Spinal cord (tissue), 10 donors: ENCODE measurements at places on chromosomes 5 and 9. TPM values are rescaled to one million over a fixed set of nuclear protein-coding genes. Genes with fewer than 3 reads are reported as not detected.

- DNase-seq: no peak
Measured at GRCh38 chr5:142782976-142783530, 12.9 kb downstream of the ARHGAP26 start.

- DNase-seq: no peak
Measured at GRCh38 chr5:163552536-163552935, 47.1 kb downstream of the MAT2B start.

GRCh38 chr5:28822071-28822470 lies 1783.7 kb upstream of the CDH9 start:
- no peak for DNase-seq

- DNase-seq: no peak
Measured at GRCh38 chr5:144276034-144276822, 105.6 kb downstream of the KCTD16 start.

DNA sequence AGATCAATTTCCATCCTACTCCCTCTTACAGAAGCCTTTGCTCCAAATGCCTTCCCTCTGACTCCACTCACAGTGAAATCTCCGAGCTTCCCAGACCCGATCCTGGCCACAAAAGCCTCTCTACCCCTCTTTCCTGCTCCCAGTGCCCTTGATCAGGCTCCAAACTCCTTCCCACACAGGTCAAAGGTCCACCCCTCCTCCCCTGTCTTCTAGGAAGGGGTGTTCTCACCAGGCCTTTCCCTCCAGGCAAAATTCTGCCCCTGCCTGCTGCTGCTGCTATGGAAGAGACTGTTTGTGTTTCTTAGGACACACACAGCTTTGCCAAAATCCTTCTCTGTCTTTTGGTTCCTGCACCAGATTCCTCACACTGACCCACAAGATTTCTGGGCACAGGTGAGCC lies 85.8 kb upstream of the ALDH1A1 start:
- DNase-seq: no peak

GRCh38 chr5:116097301-116097700 lies 12.5 kb downstream of the COMMD10 start:
- DNase-seq: no peak

DNA sequence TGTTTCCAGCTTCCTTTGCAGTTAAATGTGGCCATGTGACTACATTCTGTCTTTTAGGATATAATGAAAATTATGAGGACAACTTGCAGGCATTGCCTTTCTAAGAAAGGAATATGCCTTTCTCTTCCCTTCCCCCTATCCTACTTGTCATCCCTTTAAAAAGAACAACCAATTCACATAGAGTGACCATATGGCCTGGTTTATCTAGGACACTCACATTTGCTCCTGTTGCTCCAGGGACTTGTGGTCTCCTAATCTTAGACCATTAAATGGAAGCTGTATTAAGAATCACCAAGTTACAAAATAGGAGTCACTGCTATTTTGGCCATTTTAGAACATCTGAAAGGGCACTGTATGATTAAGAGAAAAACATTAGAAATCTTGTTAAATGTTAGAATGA lies 520.3 kb downstream of the DTWD2 start:
- DNase-seq: no peak

GRCh38 chr5:61163905-61164304 lies 1.6 kb upstream of the SMIM15 start:
- no peak for DNase-seq

- no peak for DNase-seq
Measured at GRCh38 chr9:137048655-137049543, 2.9 kb upstream of the NPDC1 start.

The PCDHA13 gene
- total RNA-seq: 12.4 TPM

The CDX1 gene
- not detected for total RNA-seq

GRCh38 chr5:115194676-115195075 lies 25.0 kb upstream of the TRIM36 start:
- no peak for DNase-seq

DNA sequence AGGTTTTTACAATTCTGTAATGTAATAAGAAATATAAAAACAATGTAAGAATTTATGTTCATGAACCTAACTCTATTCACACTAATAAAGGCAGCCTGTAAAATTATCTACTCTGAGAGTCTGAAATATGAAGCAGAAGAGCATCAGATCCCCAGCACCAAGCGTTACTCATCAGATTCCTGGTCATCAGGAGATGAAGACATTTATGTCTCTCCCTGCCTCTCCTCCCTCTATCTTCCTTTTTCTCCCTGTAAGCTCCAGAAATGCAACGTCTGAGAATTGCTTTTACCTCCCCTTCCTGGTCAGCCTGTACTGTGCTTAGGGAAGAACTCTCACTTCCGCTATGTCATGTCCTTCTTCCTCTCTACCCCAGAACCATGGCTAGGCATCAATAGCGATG lies 114.4 kb upstream of the SLIT3 start:
- DNase-seq: no peak

The FGFR4 gene
- total RNA-seq: 3.6 TPM

- DNase-seq: no peak
Measured at GRCh38 chr5:41182666-41183065, 30.7 kb downstream of the C6 start.

DNA sequence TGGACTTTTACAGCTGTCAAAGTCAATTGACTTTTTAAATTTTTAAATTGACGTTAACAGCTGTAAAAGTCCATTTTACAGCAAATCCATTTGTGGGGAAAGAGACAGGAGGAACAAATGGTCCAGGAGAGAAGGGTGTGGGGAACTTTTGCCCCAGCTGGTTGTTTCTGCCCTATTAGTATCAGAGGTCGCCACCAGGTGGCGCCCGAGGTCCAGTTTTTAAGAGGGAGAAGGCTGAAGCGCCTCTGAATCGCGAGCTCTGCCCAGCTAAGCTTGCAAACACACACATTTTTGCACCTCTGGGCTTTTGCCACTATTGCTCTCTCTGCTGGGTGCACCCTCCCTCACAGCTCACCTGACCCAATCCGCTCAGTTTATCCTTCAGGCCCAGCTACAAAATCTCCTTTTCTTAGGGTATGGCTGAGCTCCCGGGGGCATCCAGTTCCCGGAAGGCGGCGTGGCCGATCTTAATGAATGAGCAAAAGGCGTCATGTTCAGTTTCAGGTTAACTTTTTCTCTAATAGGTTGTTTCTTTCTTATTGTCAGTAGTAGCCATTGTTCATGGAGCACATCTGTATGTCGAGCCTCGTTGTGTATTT lies 6.3 kb upstream of the TTLL11 start:
- DNase-seq: peak; percentile 58

The EPB41L4B gene
- total RNA-seq: 12.2 TPM

The ZNF367 gene
- total RNA-seq: 10.1 TPM

DNA sequence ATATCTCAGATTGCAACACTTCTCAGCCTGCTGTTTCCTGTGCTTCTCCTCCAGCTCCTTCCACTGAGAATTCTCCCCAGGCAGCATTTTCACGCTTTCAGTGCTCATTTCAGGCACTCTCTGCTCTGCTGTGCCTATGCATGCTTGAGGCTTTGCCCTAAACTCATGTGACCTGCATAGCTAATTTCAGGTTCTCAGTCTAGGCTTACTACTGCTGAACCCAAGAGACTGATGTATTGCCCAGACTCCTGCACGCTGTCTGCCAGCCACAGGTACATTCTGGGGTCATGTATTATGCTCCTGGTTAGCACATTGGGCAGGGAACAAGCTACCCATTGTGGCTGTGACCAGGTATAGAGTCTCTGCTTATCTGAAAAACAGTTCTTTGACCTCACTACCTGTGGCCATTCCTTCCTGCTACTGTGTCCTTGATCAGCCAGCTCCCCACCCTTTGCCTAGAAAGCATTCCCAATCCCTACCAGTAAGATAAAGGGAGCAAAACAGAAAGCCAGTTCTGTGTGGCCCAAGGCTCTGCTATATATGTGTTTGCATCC lies 34.7 kb downstream of the PIP5K1B start:
- DNase-seq: no peak

GRCh38 chr5:143247134-143247815 lies 156.2 kb downstream of the NR3C1 start:
- no peak for DNase-seq

The CDH9 gene
- 11.3 TPM for total RNA-seq

The MEIKIN gene
- total RNA-seq: 1.9 TPM

The SLC6A3 gene
- total RNA-seq: 12.0 TPM

- no peak for DNase-seq
Measured at GRCh38 chr9:11558043-11558442, 945.2 kb upstream of the PTPRD start.

The LEAP2 gene
- total RNA-seq: 1.8 TPM

- DNase-seq: no peak
Measured at GRCh38 chr9:132840980-132841379, 37.1 kb downstream of the AK8 start.

DNA sequence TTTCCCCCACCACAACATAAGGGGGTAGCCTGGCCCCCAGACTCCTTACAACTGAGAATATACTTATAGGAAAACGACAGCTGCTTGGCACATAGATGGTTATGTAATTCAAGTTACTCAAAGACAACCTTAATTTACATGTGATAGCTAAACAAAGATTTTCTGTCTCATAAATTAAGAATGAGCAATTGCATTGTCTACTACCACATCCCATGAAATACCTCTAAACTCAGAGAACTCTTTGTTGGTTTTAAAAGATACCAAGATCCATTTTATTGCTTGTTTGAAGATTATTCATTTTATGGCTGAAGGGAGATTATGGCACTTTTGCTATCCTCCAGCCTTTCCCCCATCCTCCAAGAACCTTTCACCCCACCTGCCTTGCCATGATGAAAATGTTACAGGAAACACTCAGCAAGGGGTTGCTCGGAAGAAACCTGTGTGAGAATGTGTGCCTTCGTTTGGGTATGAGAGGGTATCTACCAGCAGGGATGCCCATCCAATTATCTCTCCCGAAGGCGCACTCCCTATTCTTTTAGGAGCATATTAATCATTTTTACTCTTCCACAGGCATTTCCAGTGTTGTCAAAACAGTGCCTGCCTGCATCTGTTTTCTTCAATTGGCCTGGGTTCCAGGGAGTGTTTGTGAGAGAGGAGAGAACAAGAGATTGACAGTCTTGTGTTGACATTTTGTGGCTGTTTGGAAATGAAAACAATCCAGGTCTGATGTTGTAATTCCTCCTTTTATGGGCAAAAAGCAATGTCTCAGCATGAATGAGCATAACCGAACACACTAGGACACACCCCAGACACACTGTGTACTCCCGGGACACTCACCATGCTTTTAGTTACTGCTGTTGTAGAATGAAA lies 208.0 kb upstream of the ANKRD55 start:
- no peak for DNase-seq

The LECT2 gene
- total RNA-seq: not detected

The RANBP6 gene
- 73.5 TPM for total RNA-seq

The ANXA2R gene
- total RNA-seq: 1.3 TPM

GRCh38 chr5:32996336-32996735 lies 285.2 kb downstream of the NPR3 start:
- DNase-seq: no peak

The CCNI2 gene
- 0.69 TPM for total RNA-seq
